NCI-H1694 (cell line): ENCODE measurements at places on chromosomes 2 and 18.

- DNase-seq, result no peak
These were observed 22.9 kb downstream of the SH3BP4 start for GRCh38 chr2:234974501-234975385.

GRCh38 chr18:8519102-8519501 lies 90.1 kb upstream of the RAB12 start:
- DNase-seq, result peak; percentile 95

- no peak for DNase-seq
These were observed 12.6 kb downstream of the RTP5 start for GRCh38 chr2:241882091-241882625.

DNA sequence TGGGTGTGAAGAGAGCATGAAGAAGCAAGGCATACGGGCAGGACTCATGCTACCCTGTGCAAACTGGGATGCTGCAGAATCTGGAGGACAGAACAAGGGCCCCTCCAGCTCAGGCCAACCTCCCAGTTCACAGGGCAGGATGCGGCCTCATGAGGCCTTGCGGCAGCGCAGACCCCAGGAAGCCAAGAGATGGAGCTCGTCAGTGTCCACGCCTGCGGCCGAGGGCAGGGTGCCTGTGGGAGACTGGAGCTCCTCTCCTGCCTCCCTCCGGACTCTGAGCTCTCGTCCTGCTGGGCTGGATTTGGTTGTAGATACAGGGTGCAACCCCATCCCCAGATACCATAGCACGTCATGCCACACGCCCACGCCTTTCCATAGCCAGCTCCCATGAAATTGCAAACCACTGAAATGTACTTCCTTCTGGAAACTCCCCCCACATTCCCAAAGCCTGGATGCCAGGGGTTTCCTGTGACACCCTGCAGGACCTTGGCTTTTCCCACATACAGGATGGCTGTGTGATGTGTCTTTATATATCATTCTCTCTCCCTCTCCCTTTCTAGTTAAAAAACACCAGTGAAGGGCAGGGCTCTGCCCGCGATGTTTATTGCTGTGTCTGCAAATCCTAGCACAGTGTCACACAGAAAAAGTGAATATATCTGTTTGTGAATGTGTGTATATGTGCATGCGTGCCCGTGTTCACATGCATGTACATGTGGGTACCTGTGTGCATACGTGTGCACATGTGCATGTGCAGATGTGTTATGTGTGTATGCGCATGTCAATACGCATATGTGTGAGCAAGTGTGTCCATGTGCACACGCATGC lies 12.3 kb upstream of the SNTG2 start:
- DNase-seq, result no peak

- DNase-seq, result no peak
These were observed 1.4 kb downstream of the ITPRID2 start for GRCh38 chr2:181892799-181893435.
